Activated naive CD8-positive, alpha-beta T cell treated with anti-CD3 and anti-CD28 coated beads for 36 hours (primary cell): ENCODE measurements at places on chromosomes 1 and 21.
A peak's percentile ranks its signal among the peaks of the same experiment; 100 is the strongest.

- no peak for DNase-seq
Observed at GRCh38 chr1:63780565-63780964, 6.7 kb downstream of the ROR1 start.

DNA sequence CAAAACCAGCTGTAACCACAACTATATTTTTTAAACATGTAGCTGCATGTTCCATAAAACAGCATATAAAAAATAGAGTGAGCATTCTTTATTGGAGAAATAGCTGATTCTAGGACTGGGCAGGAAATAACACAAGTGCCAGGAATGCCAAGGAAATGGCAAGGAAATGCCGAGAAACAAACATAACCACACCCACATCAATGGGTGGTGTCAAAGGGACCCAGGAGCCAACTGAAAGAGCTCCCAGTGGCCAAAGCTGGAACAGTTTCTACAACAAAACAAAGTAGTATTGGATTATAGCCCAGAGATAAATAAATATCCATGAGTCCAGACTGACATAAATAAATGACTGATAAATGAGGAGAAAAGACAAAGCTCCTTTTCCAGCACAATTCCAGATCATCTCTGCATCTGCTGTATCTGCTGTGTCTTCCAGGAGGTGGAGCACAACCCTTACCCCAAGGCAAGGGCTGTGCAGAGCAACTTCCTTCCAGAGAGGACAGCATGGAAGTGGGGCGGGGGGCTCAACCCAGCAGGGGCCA lies 28.1 kb downstream of the ADARB1 start:
- no peak for DNase-seq

- no peak for DNase-seq
Observed at GRCh38 chr1:23178950-23179349, 10.3 kb upstream of the LUZP1 start.

- DNase-seq = no peak
Observed at GRCh38 chr1:151964510-151964909, 29.1 kb downstream of the S100A10 start.

DNA sequence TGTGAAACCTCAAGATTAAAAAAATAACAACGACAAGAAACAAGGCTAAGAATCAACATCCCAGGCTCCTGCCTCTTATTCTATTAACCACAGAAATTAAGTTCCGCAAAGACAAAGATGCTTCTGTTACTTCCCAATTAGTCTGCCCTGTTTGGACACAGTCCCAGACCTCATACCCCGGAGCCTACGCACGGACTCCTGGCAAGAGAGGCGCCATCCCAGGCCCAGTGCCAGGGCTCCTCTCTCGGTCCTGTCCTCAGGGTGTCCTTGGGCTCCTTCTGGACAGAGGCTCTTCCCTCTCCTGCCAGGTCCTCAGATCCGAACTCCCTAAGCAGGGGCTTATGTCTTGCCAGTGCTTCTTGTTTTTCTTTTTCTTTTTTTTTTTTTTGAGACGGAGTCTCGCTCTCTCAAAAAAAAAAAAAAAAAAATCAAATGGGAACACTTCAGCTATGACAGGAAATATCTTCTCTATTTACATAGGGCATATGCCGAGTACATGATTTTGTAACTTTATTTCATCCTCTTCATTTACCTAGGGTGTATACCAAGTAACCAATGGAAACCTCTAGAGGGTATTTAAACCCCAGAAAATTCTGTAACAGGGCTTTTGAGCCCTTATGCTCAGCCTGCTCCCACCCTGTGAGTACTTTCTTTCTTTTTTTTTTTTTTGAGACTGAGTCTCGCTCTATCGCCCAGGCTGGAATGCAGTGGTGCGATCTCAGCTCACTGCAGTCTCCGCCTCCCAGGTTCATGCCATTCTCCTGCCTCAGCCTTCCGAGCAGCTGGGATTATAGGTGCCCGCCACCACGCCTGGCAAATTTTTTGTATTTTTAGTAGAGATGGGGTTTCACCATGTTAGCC lies 11.7 kb upstream of the ENO1 start:
- no peak for DNase-seq

DNA sequence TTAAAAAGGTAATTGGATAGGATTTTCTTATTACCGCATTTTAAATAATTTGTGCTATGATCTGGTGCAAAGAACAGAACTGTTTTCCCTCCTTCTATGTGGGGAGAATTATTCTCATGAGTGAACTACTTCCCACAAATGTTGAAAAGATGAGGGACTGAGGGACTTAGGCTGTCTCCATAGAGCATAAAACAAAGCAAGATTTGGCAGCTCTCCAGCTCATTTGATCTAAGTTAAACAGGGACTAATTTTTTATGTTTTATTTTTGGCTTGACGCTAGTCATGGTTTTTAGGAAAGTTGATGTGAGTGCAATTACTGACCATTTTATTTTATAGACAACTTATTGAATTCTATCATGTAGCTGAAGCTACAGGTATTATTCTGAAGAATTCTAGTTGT lies 362.3 kb downstream of the HLX start:
- DNase-seq = no peak

DNA sequence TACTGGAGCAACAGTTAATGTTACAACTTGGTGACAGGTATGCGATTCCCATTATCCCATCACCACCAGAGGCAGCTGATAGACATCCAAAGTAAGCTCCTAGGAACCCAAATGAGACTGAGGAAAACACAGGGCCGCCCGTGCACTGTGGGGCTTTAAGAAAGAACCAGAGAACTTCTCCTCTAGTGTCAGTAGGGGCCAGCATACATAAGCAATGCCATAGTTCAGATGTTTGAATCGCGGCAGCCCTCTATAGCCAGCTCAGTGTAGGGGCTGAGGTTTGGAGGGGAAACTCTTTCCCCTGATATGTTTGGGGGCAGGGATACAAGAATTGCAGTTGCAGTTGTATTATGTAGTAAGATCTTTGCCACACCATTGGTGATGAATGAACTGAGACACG lies 593.3 kb upstream of the NCAM2 start:
- no peak for DNase-seq

DNA sequence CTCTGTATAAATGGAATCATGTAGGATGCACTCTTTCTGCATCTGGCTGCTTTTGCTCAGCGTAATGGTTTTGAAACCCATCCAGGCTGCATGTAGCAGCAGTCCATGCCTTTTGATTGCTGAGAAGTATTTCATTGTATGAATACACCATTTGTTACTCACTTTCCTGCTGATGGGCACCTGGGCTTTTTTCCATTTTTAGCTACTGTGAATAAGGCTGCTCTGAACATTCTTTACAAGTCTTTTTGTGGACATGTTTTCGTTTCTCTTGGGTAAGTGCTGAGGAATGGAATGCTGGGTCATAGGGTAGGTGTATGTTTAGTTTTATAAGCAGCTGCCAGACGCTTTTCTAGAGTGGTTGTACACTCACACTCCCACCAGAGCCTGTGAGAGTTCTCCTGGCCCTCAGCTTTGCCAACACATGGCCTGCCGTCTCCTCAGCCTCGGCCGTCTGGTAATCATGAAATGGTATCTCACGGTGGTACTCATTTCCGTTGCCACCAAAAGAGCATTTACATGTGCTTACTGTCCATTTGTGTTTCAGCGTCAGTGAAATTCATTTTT lies 22.7 kb downstream of the SLX9 start:
- DNase-seq = no peak

- DNase-seq = no peak
Observed at GRCh38 chr21:14675774-14676530, 129.8 kb upstream of the SAMSN1 start.

GRCh38 chr1:37676281-37677142 lies 15.8 kb upstream of the CDCA8 start:
- no peak for DNase-seq

DNA sequence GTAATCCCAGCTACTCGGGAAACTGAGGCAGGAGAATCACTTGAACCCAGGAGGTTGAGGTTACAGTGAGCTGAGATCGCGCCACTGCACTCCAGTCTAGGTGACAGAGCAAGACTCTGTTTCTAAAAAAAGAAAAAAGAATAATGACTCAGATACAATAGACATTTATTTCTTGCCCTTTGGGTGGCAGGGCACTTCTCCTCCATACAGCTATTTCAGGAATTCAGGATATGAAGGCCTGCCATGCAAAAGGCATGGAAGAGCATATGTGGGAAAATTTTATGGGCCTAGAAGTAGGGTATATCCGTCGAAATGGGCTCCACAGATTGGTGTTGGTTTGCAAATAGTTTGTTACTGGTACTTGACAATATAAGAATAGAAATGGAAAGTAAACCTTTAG lies 20.2 kb upstream of the POGZ start:
- no peak for DNase-seq

DNA sequence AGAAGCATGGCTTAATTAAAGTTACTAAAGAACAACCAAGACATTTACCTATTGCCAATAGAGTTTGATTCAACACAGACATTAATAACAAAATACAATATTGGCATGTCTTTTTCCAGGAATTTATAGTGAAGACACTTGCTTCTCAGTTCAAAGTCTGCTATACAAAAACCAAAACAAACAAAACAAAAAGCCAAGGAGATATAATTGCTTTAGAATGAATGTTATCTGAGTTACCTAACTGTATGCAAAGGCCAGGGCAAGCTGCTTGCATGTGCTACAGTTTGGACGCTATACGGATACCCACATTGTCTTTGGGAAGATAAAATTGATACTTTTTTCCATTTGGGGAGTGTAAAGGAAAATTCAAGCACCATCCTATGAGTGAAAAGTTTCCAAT lies 13.6 kb downstream of the FMO5 start:
- DNase-seq = no peak

DNA sequence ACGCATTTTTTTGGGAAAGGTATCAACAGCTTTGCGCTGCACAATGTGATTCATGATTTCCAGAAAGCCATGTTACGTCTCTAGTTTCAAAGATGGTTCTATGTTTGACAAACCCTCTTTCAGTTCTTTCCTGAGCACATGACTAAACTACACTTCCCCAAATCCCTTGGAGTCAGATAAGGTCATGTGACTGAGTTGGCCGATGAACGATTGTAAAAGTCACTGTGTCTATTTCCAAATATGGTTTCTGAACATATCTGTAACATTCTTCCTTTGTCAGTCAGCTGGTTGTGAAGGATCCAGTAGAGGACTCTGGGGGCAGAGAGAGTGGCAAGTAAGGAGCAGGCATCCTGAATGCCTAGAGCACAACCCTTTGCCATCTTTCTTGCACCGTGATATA lies 35.4 kb downstream of the TMPRSS15 start:
- no peak for DNase-seq

GRCh38 chr1:77779529-77780281 lies at the start of gene MIGA1:
MIGA1 (plus strand) TSS chr1:77779649; CDS start chr1:77783253, 3,604 bp downstream.
- DNase-seq = peak; percentile 82

DNA sequence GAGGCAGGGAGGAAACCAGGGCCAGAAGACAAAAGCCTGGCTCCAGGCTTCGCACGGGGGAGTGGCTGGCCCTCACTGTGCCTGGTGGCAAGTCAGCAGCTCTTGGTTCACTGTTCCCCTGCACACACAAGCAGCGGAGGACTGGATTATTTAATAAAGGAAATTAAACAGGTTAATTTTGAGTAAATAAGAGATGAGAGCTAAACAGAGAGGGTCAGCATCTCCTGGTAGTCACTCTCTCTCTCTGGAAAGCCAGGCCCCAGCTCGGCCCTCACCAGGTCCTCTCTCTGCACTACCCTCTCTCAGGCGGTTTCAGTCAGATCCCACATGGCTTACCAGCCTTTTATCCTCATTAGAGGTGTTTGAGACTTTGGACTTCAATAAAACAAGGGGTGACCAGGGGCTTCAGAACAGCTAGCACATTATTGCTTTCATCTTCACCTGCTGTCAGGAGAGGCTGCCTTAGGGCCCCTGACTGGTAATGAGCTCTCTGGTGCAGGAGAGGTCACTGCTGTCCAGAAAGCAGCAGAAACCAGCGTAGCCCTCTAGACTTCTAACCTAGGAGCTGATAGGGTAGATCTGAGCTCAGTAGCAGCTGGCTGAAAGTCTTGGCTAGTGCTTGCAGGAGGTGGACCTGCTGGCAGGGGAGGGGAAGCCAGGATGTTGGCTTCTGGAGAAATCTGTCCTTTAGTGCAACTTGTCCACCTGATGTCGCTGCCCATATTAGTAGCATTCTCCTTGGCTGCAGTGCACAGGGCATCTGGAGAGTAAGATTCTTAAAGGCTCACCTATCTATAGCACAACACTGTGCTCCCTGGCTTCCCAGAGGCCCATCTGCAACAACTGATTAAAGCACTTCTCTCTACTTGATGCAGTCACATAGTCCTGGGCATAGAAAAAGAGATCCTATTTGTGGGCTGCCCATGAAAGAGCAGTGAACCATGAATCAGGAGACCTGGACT lies 45.9 kb downstream of the SYT6 start:
- no peak for DNase-seq

DNA sequence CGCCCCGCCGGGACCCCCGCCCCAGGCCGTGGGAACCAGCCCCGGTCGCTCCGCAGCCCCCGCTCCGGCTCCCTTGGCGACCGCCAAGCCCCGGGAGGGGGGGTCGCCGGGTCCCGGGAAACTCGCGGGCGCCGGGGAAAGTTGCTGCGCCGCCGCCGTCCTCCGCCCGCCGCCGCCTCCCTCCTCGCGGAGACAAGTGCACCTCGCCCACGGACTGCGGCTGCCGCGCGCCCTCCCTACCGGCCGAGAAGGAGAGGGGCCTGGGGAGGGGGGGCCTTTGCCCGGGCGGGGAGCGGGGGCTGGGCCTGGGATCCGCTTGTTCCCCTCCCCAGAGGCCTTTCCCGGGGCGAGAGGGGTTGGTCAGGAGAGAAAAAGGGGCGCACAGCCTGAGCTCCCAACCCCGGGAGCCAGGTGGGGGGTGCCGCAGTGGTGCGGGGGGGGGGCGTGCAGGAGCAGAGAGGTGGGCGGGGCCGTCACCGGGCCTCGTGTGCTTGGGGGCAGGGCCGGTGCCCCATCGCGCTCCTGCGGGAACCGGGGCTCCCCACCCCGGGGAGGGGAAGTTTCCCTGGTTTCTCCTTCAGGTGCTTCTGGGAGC lies 592 bp downstream of the AGRN start:
- DNase-seq = peak; percentile 58

DNA sequence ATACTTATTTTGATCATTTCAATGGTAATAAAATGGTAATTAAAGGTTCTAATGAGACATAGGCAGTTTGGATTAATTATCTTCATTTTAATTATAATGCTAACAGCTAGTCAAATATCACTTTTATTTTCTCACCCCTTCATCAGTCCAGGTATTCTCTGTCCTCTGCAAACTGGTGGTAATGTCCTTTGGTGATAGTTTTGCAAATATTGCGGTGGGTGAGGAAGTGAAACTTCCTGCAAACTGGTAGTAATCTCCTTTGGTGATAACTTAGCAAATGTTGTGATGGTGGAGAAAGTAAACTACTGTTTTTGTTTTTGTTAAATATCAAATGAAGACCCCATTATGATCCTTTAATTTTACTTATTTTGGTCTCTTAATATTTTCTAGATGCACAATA lies 209.0 kb downstream of the AMY1C start:
- DNase-seq = no peak
